Ascending aorta (tissue), 2 donors: ENCODE measurements at places on chromosomes 13 and 19.

DNA sequence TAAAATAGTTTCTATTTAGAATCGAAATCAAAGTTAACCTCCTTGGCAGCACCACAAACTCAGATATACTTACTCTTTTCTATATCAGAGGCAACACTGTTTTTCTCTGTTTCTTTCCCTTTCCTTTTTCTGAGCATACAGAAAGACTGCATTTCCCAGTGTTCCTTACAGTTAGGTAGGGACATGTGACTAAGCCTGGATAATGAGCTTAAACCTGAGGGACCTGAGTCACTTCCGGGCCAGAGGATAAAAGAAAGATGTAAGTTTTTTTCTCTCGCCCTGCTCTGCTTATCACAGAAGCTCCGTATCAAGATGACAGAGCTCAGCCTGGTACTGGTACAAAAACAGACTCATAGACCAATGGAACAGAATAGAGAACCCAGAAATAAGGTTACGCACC, 531.9 kb downstream of the KLF12 start:
- DNase-seq: no peak

DNA sequence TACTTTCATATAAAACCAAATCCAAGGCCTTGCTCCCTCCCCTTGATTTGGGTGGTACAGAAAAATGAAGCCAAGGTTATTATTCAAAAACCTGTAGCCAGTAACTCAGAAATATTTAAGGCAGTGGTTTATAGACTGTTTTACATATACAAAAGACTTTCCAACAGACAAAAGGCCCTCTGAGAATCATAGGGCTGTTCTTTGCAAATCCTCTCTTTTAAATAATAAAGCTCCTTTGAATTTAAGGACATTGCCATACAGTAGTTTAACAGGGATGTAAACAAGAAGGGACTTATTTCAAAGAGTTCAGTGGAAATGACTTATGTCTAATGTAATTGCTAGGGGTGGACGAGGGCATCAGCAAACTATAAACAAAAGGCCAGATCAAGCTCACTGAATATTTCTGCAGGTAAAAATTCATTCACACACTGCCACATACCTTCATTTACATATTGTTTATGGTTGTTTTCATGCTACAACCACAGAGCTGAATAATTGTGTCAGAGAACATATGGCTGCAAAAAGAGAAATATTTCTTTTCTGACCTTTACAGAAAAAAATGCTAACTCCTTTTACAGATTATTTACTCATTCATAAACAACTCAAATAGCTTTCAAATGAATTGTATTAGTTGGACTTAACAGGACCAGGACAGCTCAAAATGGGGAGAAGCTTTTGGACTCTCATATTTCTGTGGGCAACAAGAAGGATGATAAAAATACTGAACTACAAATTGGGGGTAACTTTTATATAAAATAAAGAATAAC, 665.6 kb downstream of the SLITRK1 start:
- no peak for DNase-seq

DNA sequence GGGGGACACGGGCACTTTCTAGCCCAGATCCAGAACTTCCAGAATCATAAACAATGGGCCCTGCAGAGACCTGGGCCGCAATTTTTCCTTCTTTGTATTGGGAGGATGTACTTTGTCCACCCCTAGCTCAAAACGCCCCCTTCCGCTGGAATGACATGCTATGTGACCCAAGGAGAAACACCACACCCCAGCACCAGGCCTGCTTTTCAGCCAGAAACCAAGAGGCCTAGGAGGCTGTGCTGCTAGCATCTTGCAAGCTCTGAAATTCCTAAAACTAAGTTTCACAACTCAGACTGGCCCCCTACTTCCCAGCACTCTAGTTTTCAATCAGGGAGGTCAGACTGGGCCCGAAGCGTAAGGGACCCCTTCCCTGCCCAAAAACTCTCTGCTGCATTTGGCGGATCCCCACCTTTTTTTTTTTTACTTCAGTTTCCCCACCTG, 538 bp downstream of the LSM4 start:
- DNase-seq: no peak

GRCh38 chr13:113939944-113940297, 34.0 kb downstream of the C13orf46 start:
- DNase-seq: no peak

DNA sequence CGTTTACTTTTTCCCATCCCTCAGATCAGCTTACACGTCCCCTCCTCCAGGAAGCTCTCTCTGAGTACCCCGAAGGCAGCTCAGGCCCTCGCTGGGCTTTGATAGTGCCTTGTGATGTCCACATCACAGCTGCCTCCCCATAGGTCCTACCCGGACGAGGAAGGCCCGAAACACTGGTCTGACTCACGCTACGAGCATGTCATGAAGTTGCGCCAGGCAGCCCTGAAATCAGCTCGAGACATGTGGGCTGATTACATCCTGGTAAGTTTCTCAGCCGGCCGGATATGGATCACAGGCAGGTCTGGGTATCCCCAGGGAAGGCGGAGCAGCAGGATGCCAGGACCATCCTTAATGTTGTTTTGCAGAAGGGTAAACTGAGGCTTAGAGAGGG, 4.8 kb downstream of the COLGALT1 start:
- no peak for DNase-seq

DNA sequence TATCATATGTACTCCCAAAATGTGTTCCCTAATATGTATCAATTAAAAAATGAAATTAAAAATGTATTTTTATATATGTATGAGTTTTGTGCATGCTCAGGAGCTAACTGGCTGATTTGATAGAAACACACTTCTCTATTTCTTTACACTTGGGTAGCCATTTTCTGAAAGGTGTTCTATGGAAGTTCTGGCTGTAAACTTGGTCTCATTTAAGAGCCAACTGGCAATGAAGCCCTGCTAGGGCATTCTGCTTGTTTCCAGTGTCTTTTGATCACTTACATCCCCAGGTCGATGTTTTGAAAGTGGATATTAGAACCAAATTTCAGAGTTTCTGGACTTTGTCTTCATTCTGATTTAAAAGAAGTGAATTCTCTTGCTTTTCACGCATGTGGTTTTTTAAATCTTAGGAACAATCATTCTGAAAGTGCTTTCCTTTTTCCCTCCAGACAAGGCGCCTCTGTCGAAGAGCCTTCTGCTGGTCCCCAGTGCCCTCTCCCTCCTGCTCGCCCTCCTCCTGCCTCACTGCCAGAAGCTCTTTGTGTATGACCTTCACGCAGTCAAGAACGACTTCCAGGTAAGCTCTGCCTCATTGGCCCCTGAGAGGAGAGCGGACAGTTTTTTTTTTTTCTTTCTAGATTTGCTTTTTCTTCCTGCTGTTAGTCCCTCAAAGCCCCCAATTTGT, 20.1 kb downstream of the GPR18 start:
- no peak for DNase-seq

DNA sequence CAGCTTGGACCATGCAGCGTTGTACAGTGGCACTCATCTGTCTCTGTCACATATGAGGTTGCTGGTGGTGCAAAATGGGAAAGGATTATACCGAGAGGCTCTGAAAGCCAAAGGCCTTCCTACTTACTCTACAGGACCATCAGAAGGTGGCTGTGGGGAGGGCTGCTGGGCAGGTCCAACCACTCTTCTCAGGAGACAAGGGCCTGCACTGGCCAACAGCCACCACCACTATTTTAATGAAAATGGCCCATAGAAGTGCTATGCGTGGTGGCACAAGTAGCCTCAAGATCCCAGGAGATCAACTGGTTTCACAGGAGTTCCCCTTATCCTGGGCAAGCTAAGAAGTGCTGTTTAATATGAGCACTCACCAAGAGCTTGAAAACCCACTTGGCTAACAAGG, 52.3 kb downstream of the MRPL57 start:
- no peak for DNase-seq

- DNase-seq: no peak
Measured at GRCh38 chr13:51125495-51126226, 14.6 kb upstream of the C13orf42 start.

GRCh38 chr13:33303855-33304597, 18.5 kb upstream of the STARD13 start:
- DNase-seq: no peak

DNA sequence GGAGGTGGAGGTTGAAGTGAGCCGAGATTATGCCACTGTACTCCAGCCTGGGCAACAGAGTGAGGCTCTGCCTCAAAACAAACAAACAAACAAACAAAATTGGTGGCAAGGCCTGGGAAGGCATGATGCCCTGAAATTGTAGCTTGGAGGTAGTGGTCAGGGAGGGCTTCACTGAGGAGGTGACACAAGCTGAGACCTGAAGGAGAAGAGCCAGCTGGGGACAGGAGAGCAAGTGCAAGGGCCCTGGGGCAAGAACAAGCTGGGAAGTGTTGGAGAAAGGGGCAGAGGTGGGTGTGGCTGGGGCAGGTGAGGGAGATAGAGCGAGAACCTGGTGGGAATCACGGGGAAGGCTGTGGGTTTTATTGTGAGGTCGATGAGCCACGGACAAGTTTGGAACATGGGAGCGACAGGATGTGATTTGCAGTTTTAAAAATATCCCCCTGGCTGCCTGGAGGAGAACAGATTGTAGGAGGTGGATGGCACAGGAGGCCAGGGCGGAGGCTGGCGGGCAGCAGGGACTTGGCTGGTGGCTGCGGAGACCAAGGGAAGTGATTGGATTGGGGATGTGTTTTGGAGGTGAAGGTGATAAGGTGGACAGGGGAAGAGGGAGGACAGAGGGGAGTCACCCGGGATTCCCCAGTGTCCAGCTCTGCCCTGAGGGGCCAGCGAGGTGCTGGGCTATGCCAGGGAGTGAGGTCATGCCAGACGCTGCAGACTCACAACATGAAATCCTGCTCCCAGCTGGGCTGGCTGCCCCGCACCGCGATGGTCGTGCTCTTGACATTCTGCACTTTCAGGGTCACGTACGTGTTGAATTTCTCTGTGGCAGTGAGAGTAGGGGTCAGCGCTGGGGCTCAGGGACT, 14.0 kb downstream of the UNC13A start:
- DNase-seq: no peak

- no peak for DNase-seq
Measured at GRCh38 chr13:81760316-81760715, 1419.4 kb upstream of the SPRY2 start.

DNA sequence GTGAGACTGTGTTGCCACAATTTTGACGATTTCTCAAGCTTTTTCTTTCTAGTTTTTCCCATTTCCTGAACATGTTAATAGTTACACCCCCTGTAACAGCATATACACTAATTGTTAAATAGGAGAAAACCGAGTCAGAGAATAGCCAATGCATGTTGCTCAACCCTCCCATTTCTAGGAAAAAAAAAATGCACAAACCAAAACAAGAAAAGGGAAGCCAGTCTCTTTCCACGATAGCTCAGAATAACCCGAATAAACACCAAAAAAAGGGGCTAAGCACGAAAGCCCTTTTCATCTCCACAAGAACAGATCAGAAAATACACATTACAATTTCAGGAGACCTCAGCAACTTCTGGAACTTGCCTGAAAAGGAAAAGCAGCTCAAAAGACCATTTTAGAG, 16.3 kb downstream of the LATS2 start:
- DNase-seq: no peak

- DNase-seq: no peak
Measured at GRCh38 chr19:4197625-4198466, 15.4 kb downstream of the ANKRD24 start.

DNA sequence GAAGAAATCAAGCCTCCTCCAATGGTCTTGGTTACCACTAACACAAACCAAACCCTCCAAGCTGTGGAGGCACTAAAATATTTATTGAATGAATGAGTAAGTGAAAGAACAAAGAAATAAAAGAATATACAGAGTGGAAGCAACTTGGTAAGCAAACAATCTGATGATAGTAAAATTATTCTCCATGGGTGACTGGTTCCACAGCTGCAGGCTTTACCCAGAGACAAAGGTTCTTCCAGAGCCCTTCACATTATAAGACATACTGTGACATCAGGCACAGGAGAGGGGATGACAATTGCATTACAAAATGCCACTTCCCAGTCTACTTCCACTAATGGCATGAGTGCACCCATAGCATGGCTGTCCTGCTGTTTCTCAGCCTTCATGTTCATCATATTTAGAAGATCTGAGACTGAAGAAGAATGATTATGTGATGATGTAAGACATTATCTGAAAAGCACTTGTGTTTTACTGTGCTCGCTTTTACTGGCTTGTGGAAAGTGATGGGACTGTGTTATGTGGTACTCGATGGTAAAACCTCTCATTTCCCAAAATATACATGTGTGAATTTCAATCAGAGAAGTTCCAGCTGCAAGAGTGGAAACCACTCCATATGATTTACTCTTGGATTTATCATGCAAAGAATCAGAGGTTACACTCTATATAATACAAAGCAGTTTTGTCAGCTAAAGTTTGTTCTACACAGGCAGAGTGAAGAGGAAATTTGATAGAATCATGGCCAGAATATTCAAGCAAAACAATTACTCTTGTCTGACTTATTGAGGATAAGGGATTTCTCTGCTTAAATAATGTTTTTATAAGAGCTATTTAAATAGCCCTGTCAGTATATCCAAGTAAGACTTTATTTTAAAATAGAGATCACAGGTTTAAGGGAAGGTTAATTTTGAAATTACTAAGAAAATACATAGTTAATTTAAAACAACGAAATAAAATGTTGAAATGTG, 220.2 kb upstream of the NBEA start:
- DNase-seq: no peak
